ENCODE measurements at places on chromosomes 13 and 19. TPM values are rescaled to one million over a fixed set of nuclear protein-coding genes. Genes with fewer than 3 reads are reported as not detected.

Gene WDR87
- not detected for total RNA-seq

DNA sequence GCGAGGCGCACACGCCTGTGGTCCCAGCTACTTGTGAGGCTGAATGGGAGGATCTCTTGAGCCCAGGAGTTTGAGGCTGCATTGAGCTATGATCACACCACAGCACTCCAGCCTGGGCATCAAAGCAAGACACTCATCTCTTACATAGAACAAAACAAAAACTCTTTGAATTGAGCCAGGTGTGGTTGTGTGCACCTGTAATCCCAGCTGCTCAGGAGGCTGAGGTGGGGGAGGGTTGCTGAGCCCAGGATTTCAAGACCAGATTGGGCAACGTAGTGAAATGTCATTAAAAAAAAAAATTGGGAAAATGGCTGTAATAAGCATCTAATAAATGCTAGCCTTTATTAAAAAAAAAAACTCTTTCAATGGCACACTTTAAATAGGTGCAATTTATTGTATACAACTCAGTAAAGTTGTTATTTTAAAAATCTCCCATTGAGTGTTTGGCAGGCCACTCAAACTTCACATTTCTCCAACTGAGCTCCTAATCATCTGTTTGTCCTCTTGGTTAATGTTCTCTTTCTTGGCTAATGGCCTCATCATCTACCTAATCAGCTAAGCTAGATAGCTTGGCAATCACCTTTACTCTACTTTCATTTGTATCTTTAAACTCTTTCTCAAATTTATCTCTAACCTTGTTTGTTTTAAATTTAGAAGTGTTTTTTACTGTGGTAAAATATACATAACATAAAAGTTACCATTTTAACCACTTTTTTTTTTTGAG is 28.1 kb upstream of the HMGB1 start:
- H3K27me3 ChIP-seq = no peaks in the 10 kb centered on the region
- H3K36me3 ChIP-seq = no peaks in the 10 kb centered on the region
- H3K4me1 ChIP-seq = peaks cover 6% of the 10 kb centered on the region
- no peak overlapping the region for H3K27ac ChIP-seq
- DNase-seq = no peak

- no peak overlapping the region for H3K27ac ChIP-seq
- DNase-seq = no peak
- H3K36me3 ChIP-seq = no peaks in the 10 kb centered on the region
- H3K27me3 ChIP-seq = peaks cover 8% of the 10 kb centered on the region
- H3K4me1 ChIP-seq = peaks cover 5% of the 10 kb centered on the region
- peak overlapping the region; percentile 25 for H3K4me3 ChIP-seq
Observed at GRCh38 chr19:3818466-3818865, 32.3 kb upstream of the MATK start.

GRCh38 chr19:5059213-5059574 is 90.3 kb downstream of the KDM4B start:
- no peaks in the 10 kb centered on the region for H3K4me1 ChIP-seq
- H3K36me3 ChIP-seq = peaks cover 32% of the 10 kb centered on the region
- no peak overlapping the region for H3K4me3 ChIP-seq
- no peak for DNase-seq

GRCh38 chr13:31962731-31963370 is 68.7 kb upstream of the FRY start:
- peaks cover 47% of the 10 kb centered on the region for H3K4me1 ChIP-seq
- peaks cover 6% of the 10 kb centered on the region for H3K36me3 ChIP-seq
- H3K27me3 ChIP-seq = no peaks in the 10 kb centered on the region
- no peak overlapping the region for H3K4me3 ChIP-seq
- peak overlapping the region; percentile 86 for H3K27ac ChIP-seq

Measured in chondrocyte (in vitro differentiated cells).